ENCODE measurements at places on chromosomes 1 and 21.

DNA sequence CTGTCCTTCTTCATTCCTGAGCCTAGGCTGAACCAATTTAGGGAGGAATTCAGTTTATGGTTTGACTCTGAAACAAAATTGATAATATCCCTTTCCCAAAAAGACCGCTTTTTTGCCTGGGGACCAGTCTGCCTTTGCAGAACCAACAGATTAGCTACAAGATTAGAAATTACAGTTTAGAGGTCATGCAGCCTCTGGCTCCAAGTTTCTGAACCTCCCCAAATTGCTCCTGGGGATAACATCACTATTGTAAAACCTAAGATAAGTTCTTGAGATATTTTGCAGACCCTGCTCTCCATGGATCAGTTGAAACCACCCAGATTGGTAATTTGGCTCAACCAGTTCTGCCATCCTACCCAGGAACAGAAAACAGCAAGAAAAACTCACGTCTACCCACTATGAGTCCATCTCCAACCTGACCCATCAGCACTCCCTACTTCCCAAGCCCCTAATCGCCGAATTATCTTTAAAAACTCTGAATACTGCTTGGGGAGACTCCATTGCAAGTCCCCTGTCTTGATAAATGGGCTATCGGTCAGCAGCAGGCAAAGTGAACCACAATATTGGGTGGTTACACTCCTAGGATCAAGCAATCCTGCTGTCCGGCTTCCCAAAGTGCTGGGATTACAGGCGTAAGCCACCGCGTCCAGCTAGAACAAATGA is 605 bp upstream of the RABGGTB start:
- DNase-seq = no peak

GRCh38 chr1:240312872-240313271 is 221.2 kb downstream of the FMN2 start:
- no peak for DNase-seq

DNA sequence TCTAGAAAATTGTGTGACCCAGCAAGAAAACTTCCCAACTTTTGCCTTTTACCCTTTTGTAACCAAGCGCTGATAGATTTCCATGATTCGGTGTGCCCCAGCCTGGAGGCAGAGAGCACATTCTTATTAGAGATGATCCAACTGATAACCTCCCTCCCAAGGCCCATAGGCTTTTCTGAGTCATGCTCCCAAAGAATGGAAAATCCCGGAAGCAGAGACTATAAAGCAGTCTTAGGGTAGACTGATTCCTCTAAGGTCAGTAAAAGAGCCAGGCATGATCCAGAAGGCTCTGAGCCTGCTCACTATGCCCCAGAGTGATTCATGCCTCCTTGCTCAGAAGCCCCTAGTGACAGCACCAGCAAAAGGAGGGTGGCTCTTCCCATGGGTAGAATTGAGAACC is 4.3 kb downstream of the CAMK1G start:
- DNase-seq = no peak

DNA sequence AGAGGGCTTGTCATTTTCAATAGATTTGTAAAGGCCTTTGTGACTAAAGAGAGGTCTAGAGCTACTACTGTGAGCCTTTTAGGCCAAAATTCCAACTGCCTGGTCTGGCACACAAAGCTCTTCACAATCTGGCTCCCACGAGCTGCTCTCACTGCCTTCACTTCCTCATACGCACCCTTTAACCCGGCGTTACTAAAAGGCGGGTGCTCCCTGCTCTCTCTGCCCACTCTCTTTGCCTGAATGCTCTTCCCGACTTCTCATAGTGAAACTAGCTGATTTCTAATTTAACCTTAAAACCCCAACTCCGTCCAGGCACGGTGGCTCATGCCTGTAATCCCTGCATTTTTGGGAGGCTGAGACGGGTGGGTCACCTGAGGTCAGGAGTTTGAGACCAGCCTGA is 14.2 kb downstream of the BSDC1 start:
- no peak for DNase-seq

DNA sequence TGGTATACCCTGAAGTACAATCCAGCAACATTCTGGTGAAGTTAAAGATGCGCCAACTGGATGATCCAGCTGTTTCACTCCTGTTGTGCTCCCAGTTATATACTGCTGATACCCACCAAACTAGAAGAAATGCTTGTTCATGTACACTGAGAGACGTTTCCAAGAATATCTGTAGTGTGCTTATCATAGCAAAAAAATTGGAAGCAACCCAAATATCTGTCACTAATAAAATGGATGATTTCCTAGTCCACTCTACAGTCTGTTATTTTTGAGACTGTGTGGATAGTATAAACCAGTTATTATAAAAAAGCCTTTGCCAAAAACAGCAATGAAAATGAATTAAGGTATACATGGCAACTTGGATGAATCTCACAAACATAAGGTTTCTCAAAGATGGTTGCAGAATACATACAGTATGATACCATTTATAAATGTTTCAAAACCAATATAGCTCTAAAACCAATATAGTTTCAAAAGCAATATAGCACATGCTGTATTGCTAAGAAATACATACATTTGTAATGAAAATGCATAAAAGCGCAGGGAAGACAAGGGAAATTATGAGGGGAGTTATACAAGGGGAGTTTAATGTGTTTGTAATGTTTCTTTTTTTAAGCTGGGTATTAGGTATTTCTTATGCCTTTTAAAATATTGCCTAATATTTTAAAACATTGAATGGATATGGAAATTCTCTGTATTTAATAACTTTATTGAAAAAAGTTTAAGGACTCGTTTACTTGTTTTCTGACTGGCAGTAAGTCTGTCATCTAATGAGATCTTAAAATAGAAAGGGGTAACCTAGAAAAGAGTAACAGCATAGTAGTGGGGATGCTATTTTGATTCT is 36.5 kb downstream of the GPSM2 start:
- DNase-seq = no peak

- DNase-seq = no peak
Observed at GRCh38 chr1:201982623-201983379, at the start of gene RNPEP. Gene RNPEP, plus strand, starts transcription at chr1:201982648. Its CDS starts 19 bp downstream, at chr1:201982667.

- DNase-seq = peak; percentile 51
Observed at GRCh38 chr1:211579440-211580302, 710 bp upstream of the SLC30A1 start.

DNA sequence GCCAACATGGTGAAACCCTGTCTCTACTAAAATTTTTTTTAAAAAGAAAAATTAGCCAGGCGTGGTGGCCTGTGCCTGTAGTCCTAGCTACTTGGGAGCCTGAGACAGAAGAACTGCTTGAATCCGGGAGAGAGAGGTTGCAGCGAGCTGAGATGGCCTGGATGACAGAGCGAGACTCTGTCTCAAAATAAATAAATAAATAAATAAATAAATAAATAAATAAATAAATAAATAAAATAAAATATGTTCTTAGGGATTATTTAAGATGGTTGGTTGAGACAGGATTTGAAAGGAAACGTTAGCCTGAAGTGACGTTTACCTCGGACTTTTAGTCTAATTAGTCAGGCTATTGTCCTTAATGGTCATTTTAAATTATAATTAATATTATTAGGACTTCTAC is 88.5 kb upstream of the CHRM3 start:
- no peak for DNase-seq

GRCh38 chr1:42158189-42158588 is 5.0 kb downstream of the GUCA2B start:
- DNase-seq = no peak

- DNase-seq = no peak
Observed at GRCh38 chr21:43209575-43210453, 41.0 kb downstream of the CRYAA start.

- no peak for DNase-seq
Observed at GRCh38 chr1:19197845-19198244, 12.2 kb downstream of the UBR4 start.

- no peak for DNase-seq
Observed at GRCh38 chr1:86696522-86696921, 7.9 kb upstream of the SH3GLB1 start.

- DNase-seq = no peak
Observed at GRCh38 chr1:184072376-184072775, 20.8 kb downstream of the TSEN15 start.

GRCh38 chr1:1614204-1614953 is 921 bp upstream of the MIB2 start:
- no peak for DNase-seq

Data from cerebellar nuclear complex (tissue), 1 donor.